ENCODE measurements at places on chromosomes 7 and 10.

DNA sequence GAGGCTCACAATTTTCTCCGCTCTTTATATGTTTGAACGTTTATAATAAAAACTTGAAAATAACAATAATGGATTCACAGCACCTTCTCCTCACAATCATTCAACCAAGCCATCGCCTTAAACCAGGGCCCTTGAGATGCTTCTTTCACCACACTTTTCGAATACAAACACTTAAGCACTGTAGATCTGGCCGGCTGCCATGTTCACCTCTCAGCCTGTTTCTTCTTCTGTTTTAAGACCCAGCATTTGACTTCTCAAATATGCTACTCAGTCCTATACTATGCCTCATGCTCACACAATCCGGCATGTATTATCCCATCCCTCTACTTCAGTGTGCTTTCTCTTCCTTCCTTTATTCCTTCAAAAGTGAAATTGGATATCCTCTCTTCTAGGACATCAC is 280.6 kb downstream of the TFEC start:
- no peak for DNase-seq

DNA sequence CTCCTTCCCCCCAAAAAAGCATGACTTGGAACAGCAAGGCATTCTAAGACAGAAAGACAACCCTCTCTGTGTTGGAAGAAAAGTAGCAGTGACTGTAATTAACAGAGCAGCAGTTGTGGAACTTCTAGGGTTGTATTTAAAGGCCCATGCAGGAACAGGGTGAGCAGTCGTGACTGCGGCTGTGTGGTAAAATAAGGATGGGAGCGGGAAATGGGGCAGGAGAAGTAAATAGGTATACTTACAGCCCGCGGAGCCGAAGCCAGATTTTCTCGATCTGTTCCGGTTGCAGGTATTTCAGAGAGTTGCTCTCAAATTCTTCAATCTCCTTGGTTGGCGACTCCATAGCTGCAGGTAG is 179 bp downstream of the PDE1C start:
- DNase-seq = no peak

- DNase-seq = no peak
Measured at GRCh38 chr10:32159264-32159663, 103.0 kb upstream of the KIF5B start.

- DNase-seq = no peak
Measured at GRCh38 chr10:14843327-14843988, 5.4 kb downstream of the HSPA14 start.

GRCh38 chr7:101995121-101995520 is 177.7 kb downstream of the CUX1 start:
- DNase-seq = no peak

DNA sequence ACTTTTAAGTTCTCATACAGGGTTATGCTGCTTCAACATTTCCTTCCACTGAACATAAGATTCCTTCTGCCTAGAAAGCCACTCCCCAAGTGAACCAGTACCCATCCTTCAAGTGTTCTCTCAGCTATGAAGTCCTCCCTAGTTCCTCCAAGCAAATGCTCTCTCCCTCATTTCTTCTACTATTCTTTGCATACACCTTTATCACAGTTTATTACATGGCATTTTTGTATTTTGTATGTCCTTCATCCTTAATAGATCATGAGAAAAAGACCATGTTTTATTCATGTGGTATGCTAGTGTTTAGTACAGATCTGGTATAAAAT is 1.9 kb downstream of the SYPL1 start:
- DNase-seq = no peak

Data from CD4-positive, alpha-beta T cell treated with Interleukin-4 for 1 hour (primary cell).